ENCODE measurements at places on chromosomes 6 and 20.

- peak; percentile 25 for DNase-seq
Observed at GRCh38 chr6:142913511-142914047, 31.4 kb downstream of the HIVEP2 start.

DNA sequence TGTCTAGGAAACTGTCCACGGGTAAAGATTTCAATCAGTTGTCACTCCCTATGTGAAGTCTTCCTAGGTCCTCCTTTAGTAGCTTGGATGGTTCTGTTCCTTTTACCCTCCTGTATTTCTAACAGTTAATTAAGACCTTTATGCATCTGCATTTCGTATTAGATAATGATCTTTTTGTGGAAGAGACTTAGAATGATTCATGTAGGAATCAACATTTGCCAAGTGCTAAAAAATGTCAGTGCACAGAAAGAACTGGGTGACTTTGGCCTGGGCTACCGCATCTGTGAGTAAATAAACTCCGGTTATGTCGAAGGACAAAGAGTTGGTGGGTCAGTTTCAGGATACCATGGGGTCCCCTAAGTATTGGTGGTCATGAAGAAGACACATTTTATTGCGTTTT is 918.0 kb downstream of the TFAP2A start:
- no peak for DNase-seq

DNA sequence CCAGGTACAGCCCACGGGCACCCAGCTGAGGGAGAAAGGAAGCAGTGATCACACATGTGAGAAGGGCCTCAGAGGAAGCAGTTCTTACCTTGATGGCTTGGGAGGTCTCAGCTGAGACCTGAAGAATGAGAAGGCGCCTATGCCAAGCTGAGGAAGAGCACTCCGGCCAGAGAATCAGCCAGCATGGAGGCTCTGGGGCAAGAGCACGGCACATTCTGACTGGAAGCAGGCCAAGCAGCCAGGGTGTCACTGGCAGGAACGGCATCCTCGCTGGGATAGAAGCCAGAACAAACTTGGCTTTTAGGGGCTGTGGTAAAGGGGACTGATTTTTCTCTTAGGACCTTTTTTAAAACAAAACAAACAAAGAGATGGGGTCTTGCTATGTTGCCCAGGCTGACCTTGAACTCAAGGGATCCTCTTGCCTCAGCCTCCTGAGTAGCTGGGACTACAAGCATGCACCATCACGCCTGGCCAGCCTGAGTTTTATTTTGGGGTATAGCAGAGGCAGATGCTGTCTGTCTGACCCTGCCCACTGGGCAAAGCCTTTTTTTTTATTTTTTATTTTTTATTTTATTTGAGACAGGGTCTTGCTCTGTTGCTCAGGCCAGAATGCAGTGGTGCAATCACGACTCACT is 17.6 kb downstream of the GHRH start:
- peak; percentile 74 for DNase-seq

- no peak for DNase-seq
Observed at GRCh38 chr6:6969761-6970223, 138.0 kb upstream of the RREB1 start.

Measured in left ventricle myocardium superior (tissue), 1 donor.